ENCODE measurements at places on chromosomes 1 and 21.

DNA sequence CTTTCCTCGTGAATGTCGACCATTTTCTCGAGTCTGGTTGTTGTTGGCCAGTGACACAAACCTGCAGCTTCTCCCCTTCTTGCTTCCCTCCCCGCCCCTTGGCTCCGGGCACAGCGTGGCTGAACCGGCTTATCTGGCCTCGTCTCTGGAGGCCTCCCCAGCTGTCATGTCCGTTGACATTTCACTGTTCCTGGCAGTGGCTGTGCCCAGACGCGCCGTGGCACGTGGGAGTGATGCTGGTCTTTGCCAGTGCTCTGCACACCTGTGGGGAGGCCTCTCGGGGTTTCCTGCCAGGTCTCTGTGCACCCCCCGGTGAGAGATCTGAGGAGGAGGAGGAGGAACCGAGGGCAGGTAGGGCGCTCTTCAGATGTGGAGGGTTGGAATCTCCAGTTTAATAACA, 23.7 kb downstream of the SKI start:
- DNase-seq, result no peak

DNA sequence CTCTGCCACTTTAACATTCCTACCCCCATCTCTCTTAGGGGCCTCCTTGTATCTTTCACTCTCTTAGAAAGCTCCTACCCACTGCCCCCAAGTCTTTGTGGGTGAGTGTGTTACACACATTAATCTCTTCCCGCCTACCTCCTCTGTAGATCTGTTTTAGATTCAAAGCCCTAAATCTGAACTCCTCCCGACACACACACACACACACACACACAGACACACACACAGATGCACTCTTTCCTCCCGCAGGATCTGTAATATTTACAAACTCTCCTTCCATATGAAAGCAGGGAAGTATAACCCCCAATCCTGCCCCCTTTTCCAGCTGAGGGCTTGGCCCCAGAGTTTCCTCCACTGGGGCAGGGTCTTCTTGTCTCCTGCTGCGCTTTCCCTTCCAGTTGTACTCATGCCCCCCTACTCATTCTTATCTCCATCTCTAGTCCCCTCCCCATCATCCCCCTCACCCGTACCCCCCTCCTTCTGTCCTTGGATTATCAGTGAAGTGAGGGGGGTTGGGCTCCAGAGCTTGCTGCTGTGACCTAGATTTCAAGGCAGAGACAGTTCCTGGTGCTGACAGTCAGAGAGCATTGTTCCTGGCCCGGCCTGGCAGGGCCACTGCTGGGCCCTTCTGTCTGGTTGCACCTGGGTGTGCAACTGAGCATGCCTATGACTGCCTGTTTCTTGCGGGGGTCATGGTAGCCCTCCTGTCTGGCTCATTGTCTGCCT, 4.3 kb downstream of the PEA15 start:
- no peak for DNase-seq

- DNase-seq, result no peak
Measured at GRCh38 chr1:216064643-216065042, 358.6 kb downstream of the USH2A start.

DNA sequence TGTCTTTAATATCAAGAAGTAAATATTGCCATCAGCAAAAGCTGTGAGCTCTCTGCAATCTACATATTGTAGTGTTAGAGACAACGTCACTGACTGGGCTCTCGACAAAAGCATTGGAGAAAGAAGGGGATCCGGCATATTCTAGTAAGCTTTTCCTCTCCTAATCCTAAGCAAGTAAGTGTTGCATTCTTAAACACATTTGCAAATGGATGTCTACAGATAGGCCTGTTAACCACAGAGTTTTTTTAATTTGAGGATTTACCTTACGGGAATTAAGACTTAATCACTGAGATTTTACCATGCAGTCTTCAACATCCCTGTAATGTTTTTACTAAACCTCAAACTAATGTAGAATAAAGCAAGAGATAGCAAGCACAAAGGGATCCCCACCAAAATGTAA, 426.5 kb upstream of the CAMK1G start:
- no peak for DNase-seq
